ENCODE measurements at places on chromosomes 7 and 10.

- no peak for DNase-seq
These were observed 197.0 kb downstream of the STK31 start for GRCh38 chr7:23907012-23907411.

- no peak for DNase-seq
These were observed 180.0 kb downstream of the PHF14 start for GRCh38 chr7:11153694-11154093.

GRCh38 chr7:10875080-10875479, 98.6 kb upstream of the PHF14 start:
- no peak for DNase-seq

- DNase-seq, result no peak
These were observed 130.4 kb downstream of the PTPN20 start for GRCh38 chr10:47041396-47042198.

- no peak for DNase-seq
These were observed 45.2 kb upstream of the NPFFR1 start for GRCh38 chr10:70328967-70329366.

DNA sequence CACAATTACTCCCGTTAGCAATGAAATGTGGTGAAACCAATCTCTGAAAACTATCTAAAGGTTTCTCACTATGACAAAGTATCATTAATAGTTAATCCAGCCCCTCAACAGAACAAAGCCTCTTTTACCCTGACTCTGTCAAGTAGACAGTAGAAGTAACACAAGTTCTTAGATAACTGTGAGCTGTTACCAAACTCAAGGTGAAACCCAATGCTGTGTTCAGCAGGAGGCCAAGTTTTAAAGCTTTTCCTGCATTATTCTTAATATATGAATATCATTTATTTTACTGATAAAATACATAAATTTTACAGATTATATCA, 109.1 kb downstream of the SRPK2 start:
- DNase-seq, result no peak

DNA sequence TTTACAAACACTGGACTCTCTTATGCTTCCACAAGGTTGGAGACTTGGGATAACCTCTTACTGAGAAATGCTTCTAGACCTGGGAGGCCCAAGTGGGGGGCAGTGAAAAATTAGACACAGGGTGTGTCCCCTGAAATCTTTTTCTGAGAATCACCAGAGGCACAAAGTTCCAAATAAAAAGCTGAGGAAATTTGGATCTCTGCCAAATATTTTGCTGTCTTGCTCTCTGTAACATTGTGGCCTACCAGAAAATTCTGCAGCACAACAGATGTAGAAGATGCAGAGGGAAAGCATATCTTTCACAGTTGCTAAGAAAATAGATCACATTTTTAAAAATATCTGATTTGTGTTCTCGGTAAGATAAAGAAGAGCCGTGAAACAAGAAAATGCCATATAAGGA, 849.4 kb downstream of the CCSER2 start:
- DNase-seq, result no peak

GRCh38 chr10:124802313-124802675, 675 bp downstream of the ABRAXAS2 start:
- no peak for DNase-seq

DNA sequence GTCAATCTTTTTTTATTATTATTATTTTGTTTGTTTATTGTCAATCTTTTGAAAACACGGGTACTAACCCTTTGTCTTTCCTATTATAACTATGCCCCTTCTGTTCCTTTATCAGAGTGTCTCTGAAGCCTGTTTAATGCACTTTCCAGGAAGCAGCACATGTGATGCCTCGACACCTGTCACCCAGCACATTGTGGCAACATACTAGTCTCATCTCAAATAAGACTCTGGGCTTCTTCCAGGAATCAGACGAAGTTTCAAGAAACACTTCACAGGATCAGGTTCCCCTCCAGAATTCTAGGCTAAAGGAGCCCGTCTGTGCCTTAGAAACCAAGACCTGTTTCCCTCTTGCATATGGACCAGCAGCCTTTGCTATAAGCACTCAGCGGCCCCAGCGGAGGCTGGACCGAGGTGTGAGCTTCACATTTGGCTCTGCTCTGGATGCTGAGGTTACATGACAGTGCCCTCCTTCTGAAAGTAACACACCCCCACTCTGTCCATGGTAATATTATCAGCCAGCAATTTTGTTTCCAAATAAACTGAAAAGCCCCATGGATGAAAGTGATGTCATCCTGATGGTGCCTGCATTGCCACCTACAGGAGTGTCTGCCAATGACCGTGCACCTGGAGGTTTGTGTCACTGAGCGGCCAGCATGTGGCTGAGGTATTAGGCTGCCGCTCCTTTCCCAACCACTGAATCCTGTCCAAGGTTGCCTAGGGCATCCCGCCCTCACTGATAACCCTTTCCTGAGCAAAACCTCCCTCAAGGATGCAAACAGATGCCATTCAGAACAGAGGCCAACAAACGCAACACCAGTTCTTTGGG, 38.1 kb downstream of the MKI67 start:
- no peak for DNase-seq

DNA sequence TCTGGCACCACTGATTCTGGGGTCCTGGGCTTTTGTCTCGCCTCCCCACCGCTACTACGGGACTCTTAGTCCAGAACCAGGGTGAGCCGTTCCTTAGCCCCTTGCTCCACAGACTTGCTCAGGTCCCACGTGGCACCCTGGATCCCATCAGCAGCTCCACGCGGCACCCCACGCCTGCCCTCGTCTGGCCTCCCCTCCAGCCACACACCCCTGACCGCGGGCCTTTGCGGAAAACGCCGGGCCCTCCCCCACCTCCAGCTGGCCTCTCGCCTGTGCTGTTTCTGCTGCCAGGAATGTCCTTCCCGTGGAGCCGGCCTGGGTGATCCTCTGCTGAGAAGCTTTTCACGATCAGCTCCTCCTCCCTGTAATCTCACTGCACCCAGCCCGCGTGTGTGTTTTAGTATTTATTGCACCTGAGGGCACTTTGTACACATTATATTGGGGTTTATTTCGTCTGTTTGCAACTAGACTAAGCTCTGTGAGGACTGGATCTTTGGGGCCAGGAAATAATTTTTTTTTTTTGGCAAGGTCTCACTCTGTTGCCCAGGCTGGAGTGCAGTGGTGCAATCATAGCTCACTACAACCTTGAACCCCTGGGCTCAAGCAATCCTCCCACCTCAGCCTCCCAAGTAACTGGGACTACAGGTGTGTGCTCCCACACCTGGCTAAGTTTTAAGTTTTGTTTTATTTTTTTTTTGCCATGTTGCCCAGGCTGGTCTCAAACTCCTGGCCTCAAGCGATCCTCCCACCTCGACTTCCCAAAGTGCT, 10.5 kb upstream of the TTYH3 start:
- DNase-seq, result no peak

Measured in CD4-positive, alpha-beta T cell treated with Interleukin-6 for 4 hours (primary cell).